ENCODE measurements at places on chromosomes 16 and 17. TPM values are rescaled to one million over a fixed set of nuclear protein-coding genes. Genes with fewer than 3 reads are reported as not detected.

- no peak for DNase-seq
These were observed 3.9 kb upstream of the TRIM25 start for GRCh38 chr17:56917559-56918296.

DNA sequence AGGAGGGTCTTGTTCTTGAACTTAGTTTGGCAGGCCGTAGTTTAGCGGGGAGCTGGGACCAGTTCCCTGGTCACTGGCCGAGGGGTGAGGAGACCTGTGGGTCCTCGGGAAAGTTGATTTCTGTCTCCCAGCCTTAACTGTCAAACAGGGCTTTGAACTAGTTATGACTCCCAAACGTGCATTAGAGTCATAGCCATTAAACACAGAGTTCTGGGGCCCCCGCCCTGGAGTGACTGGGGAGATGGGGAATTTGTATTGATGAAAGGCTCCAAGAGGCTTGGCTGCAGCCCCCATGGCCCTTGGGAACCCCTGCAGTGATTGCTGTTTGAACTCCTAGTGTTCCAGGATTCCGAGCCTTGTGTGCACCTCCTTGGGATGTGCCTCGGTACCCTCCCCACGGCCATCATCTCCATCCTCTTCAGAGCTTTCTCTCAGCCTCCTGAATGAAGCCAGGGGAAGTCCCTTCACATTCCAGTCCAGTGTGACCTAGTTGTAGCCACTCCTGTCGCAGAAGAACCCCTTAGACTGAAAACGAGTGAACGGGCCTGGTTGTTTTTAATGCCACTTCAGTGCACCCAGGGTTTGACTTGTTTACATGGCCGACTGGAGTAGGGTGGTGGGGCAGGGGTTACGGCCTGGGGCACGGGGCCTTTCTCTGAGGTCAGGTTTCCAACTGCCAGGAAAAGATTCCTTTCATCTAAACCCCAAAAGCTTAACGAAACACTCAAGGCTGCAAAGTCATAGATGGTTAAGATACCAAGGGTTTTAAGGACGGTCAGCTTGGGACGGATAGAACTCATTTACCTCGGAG, 1.4 kb downstream of the MPRIP start:
- no peak for DNase-seq

Gene GP1BA
- not detected for total RNA-seq

GRCh38 chr17:39867084-39867879, 720 bp upstream of the ZPBP2 start:
- no peak for DNase-seq

DNA sequence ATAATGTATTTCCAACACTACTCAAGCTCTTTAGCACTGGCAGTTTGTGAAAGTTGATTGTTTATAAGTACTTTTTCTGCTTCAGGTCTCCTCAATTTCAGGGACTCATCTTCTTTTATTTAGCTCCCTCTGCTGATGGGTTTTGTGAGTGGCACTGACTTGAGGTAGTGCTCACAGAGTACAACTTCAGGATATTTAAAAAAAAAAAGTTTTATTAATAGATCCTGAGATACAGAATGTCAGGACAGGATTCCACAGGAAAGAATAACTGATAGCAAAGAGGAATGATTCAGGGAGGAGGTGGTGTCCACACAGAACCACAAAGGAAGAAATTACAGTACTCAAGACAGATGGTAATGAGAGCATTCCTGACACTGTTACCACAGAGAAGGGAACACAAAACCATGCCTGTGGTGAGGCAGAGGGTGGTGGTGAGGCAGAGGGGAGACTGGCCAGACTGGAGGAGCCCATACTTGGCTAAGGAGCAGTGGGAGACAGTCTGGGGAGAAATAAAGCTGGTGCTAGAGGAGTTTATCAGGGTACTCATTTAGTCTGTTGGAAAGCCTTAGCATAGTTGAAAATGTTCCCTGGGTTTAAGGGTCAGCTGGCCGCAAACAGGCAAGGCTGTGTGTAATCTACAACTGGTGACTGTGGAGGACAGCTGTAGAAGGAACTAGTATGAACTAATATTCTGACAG, 63.7 kb downstream of the SPAG9 start:
- DNase-seq: no peak

DNA sequence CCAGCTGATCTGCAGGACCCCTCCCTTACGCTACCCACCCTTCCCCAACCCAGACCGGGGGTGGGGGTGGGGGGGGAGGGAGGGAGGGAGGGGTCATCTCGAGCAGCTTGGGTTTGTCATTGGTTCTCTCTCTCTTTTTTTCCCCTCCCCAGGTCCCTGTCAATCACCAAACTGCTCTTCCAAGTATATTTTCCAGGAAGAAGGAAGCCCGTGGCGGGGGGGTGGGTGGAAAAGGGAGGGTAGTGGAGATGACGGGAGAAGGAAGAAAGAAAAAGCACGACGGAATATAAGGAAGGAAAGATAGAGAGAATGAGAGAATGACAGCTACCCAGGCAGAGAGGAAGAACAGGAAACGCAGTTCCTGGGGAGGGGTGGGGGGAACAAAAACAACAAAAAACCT, 17.9 kb downstream of the SALL1 start:
- no peak for DNase-seq

- no peak for DNase-seq
These were observed 20.4 kb upstream of the HOXB13 start for GRCh38 chr17:48748718-48749566.

Gene MYCBPAP
- total RNA-seq: 0.19 TPM

GRCh38 chr16:17403156-17403809, 67.5 kb downstream of the XYLT1 start:
- DNase-seq: no peak

Gene KIF18B
- 0.12 TPM for total RNA-seq

Data from right atrium auricular region (tissue), 2 donors.